ENCODE measurements at places on chromosomes 11 and 22. TPM values are rescaled to one million over a fixed set of nuclear protein-coding genes. Genes with fewer than 3 reads are reported as not detected.

- peak; percentile 9 for DNase-seq
Observed at GRCh38 chr11:114762408-114762807, 84.1 kb downstream of the NXPE2 start.

EP300 gene
- 39.5 TPM for total RNA-seq

PANX3 gene
- not detected for total RNA-seq

- DNase-seq = no peak
Observed at GRCh38 chr11:123976770-123977560, 616 bp downstream of the OR10S1 start.

GRCh38 chr22:35442471-35442870 lies 42.5 kb downstream of the MCM5 start:
- DNase-seq = no peak

GRCh38 chr11:3137486-3138177 lies 27.5 kb downstream of the OSBPL5 start:
- no peak for DNase-seq
